ENCODE measurements at places on chromosomes 2 and 18.

DNA sequence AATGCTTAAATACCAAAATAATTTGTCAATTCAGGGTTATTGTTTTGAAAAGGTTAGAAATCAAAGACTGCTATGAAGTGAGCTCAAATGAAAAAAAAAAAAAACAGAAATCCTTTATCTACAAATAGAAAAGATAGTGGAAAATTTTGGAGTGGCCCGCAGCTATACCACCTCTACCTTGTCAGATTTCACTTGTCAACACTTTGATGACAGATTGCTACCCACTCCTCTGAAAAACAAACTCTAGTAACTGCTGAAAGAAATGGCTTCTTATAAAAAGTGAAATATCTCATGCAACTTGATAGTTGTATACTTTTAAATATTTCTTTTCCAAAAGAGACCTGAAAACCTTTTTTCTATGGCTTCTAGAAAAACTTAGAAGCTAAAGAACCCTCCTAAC is 84.5 kb downstream of the WDPCP start:
- no peak for DNase-seq

DNA sequence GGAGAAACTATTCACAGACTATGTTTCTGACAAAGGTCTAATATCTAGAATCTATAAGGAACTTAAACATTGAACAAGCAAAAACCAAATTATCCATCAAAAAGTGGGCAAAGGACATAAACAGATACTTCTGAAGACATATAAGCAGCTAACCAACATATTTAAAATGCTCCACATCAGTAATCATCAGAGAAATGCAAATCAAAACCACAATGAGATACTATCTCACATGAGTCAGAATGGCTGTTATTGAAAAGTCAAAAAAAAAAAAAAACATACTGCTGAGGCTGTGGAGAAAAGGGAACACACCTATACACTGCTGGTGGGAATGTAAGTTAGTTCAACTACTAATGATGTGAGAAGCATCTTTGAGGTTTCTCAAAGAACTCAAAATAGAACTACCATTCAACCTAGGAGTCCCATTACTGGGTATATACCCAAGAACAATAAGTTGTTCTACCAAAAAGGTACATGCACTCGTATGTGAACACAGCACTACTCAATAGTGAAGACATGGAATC is 220.4 kb upstream of the TFPI start:
- no peak for DNase-seq

DNA sequence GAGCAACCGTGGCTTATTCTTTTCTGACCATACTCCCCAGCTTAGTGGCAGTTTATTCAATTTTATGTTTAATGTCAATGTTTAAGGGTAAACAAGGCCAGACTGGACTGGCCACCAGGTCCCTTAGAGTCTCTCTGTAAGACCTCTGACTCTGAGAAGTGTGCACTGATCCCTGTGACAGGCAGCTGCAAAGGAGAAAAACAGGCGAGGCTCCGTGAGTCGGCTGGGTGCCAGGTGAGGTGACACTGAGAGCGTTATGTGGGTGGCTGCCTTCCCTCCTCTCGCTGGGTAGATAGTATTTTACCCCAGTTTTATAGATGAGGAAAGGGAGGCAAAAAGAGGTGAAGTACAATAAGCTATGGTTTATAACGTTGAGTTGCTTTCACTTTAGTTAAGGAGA is 139.4 kb upstream of the HDAC4 start:
- DNase-seq: no peak

DNA sequence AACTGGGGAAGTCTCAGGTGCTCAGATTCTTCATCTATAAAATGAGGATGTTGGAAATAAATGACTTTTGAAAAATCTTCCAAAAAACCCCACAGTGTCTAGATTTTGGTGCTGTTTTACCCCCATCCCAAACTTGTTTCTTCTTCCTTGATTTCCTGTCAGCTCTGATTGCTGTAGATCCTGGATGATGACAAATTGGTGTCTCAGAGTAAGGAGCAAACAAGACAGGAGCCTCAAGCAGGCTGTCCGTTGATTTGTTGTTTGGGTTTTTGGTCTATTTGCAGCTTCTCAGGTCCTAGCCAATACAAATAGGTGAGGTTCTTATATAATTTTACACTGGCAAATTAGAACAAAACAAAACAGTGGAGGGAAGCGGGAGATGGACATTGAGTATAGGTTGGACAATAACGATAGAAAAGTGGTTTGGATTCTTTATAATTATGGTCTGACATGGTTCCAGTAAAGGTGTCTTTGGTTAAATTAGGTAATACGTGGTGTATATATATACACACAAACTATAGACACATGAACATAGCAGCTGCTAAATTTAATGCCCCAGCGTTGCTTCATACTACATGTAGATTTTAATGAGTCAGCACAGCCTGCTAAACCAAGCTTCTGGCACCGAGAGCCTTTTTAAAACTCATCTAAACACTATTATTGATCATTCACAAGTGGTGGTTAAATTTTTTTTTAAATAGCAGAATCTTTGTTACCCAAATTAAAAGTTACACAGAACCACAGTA is 142.5 kb downstream of the FMNL2 start:
- DNase-seq: no peak

DNA sequence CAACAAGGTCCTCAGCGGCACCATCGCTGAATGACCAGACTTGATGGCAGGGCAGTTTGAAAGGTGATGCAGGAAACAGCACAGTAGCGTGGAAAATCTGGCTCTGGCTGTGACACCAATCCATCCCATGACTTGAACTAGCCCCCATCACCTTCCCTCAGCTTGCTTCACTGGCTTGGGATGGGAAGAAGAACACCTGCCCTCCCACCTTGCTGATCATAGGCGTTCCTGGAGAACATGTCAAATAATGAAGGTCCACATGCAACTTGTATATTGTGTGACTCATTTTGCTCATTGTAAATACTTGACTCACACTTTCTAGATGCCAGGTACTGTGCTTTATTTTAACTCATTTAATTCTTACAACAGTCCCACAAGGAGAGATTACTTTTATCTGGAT is 292.4 kb upstream of the SPRED2 start:
- no peak for DNase-seq

DNA sequence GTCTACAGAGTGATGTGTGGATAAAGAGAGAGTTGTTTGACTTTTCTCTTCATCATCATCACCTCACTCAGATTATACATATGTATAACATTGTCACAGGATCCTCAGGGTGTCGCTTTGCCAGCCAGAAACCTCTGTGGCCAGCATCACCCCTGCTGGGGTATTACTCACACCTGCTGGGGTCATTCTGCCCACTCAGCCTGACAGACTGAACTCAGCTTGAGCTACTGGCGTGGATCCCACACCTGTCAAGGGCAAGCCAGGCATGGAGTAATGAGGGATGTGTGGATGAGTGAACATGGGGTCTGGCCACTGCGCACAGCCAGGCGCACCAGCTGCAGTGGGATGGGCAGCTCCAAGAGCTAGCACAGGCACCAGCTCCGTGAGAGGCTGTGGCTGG is 870.6 kb downstream of the CBLN2 start:
- no peak for DNase-seq

- DNase-seq: no peak
These were observed 336.6 kb upstream of the SALL3 start for GRCh38 chr18:78643004-78643403.

- DNase-seq: no peak
These were observed 65.0 kb downstream of the ATP8B1 start for GRCh38 chr18:57738078-57738477.

DNA sequence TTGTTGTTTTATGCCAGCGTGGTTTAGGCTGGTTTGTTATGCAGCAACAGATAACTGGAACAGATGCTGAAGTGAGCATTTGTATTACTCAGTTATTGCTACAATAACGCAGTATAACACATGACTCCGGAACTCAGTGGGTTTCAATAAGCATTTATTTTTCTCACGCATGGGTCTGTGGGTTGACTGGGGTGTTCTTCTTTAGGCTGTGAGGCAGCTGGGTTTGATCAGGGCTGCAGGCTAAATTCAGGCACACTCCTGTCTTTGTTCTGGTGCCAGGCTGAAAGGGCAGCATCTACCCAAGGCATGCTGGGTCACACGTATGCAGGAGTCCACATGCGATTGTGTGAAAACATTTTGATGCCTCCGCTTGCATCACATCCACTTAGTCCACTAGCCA is 3.8 kb upstream of the SLC1A4 start:
- no peak for DNase-seq

- no peak for DNase-seq
These were observed 13.9 kb downstream of the LRP2 start for GRCh38 chr2:169348321-169349024.

DNA sequence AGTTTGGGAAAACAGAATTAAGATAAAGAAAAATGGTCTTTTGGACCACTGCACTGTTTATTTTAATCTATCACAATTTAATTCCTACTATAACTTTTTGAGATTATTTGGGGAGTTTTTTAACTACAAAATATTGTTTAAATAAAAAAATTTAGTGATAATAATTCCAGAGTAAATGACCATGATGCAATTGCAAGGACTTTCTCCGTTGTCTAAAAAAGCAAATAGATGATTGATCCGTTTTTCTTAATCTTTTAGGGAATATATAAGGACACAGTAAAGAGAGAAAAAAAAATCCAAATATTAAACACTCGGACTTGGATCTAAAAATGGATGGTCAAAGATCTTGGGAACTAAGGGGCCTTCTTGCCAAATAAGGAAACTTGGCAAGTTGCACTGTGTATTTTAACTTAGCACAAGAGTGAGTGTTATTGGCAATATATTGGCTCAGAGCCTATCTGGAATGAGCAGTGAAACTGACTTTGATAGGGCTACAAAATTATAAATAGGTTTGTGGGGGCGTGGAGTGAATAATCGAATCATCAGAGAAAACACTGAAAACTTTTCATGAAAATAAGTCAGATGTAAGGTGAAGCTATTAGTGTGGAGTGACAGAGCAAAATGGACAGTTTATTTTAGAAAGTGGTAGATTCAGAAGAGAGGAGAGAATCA is 2.0 kb downstream of the MAP3K20 start:
- no peak for DNase-seq

DNA sequence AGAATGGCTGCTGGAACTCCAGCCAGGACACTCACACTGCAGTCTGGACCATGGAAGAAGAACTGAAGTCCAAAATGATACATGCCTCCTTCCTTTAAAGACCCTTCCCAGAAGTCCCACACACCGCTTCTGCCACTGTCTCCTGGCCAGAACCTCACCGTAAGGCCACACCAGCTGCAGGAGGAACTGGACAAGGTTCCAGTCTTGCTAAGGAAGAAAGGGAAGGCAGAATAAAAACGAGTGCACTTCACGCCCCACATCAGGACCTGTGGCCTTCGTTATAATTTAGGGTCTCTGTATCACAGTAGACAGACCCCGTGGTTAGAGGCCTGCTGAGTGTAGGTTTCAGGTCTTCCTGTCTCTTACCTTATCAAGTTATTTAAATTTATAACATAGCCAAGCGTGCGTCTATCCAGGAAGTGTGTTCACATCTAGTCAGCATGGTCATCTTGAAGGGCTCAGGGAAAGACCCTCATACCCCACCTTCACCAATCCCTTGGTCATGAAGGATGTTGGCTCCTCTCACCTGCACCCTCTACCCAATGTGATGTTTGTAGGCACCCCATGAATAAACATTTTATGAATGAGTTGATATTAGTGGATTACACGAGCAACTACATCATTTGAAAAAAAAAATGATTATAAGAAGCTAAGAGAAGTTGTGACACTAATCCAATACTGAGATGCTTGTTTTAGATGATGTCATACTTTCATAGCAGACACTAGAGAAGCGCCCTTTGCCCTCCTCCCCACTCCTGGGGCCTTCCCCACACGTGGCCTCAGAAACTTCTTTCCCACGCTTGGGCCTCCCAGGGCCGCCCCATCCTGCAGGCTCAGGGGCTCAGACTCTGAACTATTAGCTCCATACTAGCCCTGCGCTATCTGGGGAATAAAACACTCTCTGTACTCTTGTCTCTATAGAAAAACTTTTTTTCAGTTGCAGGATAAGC is 157.6 kb downstream of the FAM210A start:
- peak; percentile 49 for DNase-seq

DNA sequence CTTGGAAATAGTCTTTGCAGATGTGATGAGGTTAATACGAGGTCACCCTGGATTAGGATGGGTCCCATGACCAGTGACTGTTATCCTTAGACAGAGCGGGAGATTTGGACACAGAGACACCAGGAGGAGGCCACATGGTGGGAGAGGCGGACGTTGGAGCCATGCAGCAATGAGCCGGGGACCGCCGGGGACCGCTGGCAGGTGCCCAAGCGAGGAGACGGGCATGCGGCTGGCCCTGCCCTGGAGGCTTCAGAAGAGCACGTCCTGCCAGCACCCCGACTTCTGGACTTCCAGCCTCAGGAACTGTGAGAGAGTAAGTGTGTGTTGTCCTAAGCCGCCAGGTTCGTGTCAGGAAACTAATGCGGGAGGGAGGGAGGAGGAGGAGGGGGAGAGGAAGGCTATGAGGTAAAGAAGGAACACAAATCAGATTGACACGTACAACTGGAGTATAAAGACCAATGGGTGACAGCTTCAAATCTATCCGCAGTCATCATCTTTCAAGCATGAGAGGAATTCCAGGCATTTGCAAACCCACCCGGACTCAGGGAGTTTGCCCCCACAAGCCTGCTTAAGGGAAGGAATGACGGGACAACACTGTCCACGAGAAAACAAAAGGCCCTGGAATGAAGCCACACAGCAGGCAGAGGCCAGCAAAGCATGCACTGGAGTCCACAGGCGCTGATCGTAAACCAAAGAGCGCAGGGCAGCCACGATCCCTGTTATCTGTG is 11.6 kb upstream of the BOK start:
- no peak for DNase-seq

DNA sequence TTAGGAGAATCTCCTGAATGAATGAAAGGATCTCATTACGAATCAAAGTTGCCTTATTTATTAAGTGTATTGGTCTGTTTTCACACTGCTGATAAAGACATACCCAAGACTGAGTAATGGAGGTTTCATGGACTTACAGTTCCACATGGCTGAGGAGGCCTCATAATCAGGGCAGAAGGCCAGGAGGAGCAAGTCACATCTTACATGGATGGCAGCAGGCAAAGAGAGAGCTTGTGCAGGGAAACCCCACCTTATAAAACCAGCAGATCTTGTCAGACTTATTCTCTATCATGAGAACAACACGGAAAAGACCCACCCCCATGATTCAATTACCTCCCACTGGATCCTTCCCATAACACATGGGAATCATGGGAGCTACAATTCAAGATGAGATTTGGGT is 785.2 kb upstream of the POU3F3 start:
- DNase-seq: no peak

- no peak for DNase-seq
These were observed 195.6 kb downstream of the PDE11A start for GRCh38 chr2:177876950-177877349.

GRCh38 chr2:61368687-61369665 is 101.9 kb downstream of the USP34 start:
- DNase-seq: peak; percentile 7

GRCh38 chr2:215583881-215584280 is 148.0 kb upstream of the FN1 start:
- no peak for DNase-seq

- DNase-seq: no peak
These were observed 9.9 kb upstream of the EDAR start for GRCh38 chr2:108998911-108999310.

DNA sequence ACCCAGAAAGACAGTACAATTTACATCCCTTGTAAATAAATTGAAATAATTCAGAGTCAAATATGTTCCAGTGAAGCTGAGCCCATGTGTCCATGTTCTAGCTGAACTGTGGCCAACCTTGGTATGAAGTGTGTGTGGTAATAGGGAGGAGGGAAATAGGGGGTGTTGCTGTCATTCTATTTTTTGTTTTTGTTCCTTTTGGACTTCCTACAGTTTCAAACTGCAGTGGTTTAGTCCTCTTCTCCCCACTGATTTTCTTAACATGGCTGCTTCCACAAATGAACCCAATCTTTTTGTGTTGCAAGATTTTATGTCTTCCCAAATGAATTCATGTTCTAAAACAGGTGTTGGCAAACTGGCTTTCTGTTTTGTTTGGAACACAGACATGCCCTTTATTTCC is 156.9 kb downstream of the CCBE1 start:
- DNase-seq: no peak

Measured in stimulated activated CD8-positive, alpha-beta memory T cell treated with anti-CD3 and anti-CD28 coated beads, Interleukin-2, amount 100 ng/mL, for 48 hours (primary cell).